ENCODE measurements at places on chromosomes 11 and 22.

- DNase-seq, result no peak
Observed at GRCh38 chr11:16861862-16862261, 123.4 kb downstream of the C11orf58 start.

- no peak for DNase-seq
Observed at GRCh38 chr11:15816260-15816871, 540.0 kb downstream of the SOX6 start.

DNA sequence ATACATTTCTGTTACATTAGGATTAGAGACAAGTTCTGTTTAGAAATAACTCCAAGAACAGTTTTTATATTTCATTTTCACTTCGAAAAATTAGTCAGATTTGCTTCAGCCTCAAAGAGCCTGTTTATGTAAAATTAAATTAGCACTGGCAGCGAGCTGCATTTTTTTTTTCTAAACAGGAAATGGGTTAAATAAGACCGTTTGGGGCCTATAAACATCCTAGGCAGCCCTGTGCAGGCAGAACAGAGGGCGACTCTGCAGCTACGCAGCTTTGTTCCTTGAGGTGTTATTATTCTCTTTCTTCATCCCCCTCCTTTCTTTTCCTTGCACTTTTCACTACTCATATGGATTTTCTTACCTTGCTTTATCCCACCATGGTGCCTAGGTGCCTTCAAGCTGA lies 48.7 kb downstream of the CWC15 start:
- no peak for DNase-seq

DNA sequence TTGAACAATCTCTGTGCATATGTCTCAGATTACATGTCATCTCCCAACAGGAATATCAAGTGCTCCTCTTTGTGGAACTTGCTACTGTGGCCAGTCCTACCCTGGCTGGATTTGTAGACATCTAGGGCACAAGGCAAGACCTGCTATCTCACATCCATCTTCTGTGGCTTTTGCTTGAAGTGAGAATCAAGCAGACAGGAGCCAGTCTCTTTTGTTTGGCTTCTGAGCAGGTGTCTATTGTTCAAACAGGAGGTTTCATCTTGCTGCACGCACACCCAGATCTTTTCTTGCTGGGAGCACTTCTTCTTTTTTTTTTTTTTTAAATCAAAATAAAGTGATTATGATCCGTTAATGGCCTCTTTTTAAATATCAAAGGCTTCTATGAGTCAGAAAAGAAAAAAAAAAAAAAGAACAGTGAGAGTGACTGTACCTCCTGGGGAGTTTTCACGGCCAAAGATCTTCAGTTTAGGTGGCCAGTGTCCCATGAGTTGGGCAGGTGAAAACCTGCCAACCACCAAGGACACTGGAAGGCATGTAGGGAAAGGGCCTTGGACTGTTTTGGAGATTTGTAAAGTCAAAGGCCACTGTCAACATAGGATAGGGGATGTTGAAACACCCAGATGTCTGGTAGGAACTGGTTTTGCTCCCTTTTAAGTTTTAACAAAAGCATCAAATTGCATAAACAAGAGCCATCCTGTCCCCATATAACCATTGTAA lies 78.1 kb downstream of the CD44 start:
- DNase-seq, result peak; percentile 55

- no peak for DNase-seq
Observed at GRCh38 chr22:27792452-27793161, 8.9 kb downstream of the MN1 start.

DNA sequence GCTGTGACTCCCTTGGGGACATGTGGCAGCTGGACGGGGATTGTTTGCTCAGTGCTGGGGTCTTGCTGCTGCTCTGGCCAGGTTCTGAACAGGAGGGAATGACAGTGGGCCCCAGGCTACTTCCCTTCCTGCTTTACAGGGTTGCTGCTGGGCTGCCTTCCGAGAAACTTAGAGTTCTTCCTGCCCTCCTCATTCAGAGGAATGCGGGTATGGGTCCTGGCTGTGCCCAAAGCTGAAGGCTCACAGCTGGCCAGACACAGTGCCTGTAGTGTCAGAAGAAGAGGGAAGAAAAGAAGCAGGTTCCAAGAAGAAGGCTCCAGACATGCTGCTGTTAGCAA lies 108.3 kb upstream of the PARVA start:
- DNase-seq, result no peak

GRCh38 chr11:79159657-79160450 lies 281.0 kb downstream of the TENM4 start:
- DNase-seq, result no peak

- no peak for DNase-seq
Observed at GRCh38 chr11:114060392-114061047, 1.0 kb downstream of the ZBTB16 start.

DNA sequence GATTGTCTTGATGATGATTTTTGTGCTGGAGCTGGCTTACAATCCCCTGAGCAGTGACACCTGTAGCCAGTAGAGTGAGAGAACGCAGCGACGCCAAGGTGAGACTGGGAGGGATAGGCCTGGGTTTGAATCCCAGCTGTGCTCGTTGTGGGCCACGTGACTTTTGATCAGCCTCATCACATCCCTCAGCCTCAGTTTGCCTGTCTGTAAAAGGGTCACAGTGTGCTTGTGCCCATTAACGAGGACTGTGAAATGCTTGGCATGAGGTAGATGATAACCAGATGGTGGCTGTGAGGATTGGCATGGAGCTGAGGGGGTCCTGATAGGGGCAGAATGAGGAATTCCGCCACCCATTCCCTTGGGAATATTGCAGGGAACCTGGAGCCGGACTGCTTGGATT lies 9.6 kb downstream of the KIAA1671 start:
- no peak for DNase-seq

DNA sequence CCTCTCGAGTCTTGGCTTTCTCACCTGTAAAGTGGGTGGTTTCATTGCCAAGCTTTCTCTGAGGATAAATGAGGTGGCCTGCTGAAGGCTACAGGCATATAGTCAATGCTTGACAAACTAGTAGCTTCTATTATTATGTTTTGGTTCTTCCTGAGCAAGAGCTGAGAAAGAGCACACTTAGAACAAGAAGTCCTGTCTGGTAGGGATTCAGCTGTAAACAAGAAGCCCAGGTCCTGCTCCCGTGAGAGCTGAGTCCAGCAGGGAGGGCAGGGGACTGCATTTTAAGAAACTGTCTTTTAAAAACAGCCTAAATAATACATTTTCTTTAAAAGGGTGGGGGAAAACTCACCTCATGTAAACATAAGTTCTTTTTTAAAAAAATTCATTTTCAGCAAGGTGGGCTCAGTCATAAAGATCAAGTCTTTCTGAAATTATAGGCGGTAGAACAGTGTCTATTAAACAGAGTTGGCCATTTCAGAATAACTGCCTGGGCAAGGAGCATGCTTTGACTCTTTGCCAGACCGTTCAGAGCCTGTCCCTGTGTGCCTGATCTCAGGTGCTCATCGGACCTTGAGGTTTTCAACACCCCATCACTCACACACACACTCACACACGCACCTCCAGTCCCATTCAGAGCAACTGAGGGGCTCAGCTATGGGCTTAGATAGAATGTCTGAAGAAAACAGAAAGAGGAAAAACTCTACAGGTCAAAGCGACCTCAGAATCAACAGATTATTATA lies 29.2 kb upstream of the MYO18B start:
- DNase-seq, result no peak

- DNase-seq, result no peak
Observed at GRCh38 chr22:20118300-20119020, 1.4 kb upstream of the TRMT2A start.

DNA sequence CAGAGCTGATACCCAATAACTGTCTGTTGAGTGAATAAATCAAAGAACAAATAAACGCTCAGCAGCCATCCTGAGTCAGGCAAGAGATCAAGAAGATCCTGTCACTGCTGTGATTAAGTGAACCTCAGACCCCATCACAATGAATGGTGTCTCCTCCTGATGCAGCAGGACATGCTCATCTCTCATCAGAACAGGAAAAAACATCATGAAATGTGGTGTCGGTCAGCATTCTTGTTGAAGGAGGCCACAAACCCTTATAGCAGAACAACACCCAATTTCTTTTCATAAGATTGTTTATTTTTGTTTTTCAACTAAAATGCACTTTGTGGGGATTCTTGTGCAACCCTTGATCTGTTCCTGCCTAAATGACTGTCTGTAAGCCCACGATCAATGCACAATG lies 60.3 kb downstream of the SYTL2 start:
- DNase-seq, result no peak

GRCh38 chr22:42803389-42803788 lies 53.7 kb downstream of the ARFGAP3 start:
- DNase-seq, result no peak

DNA sequence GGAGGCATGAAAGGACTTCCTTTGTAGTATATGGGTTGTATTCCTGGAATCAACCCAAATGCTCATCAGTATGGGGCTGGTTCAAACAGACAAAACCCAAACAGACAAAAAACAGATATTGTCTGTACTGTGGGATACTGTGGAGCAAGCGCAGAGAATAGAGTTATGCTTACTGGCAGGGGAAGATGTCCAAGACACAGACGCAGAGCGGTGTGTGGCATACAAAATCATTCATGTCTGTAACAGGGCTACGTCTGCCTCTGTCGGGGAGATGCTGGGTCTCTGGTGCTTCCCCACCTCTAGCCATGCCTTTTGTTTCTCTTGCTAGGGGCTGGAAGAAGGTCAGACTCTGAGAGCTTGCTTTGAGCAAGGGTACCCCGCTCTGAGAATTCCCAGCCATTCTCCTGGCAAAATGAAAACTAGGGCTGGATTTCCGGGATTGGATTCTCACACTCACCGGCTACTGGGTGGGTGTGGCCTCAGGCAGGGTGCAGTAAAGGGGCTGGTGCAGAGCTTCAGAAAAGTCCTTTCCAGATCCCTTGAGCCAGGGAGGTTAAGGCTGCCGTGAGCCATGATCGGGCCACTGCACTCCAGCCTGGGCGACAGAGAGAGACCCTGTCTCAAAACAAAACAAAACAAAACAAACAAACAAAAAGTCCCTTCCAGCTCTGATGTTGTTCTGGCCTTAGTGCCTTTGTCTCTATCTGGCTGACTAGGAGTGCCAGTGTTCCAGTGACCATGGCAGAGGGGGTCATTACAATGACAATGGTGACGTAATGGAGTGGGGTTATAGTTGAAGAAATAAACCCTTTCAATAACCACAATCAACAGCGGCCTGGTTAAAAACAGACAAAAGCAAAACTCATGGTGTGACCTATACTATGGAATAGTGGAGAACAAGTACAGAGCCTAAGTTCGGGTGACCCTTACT lies 2.9 kb upstream of the ABCC8 start:
- no peak for DNase-seq

GRCh38 chr11:97557399-97557798 lies 1167.6 kb downstream of the JRKL start:
- DNase-seq, result no peak

- no peak for DNase-seq
Observed at GRCh38 chr11:109166441-109166840, 255.5 kb upstream of the C11orf87 start.

DNA sequence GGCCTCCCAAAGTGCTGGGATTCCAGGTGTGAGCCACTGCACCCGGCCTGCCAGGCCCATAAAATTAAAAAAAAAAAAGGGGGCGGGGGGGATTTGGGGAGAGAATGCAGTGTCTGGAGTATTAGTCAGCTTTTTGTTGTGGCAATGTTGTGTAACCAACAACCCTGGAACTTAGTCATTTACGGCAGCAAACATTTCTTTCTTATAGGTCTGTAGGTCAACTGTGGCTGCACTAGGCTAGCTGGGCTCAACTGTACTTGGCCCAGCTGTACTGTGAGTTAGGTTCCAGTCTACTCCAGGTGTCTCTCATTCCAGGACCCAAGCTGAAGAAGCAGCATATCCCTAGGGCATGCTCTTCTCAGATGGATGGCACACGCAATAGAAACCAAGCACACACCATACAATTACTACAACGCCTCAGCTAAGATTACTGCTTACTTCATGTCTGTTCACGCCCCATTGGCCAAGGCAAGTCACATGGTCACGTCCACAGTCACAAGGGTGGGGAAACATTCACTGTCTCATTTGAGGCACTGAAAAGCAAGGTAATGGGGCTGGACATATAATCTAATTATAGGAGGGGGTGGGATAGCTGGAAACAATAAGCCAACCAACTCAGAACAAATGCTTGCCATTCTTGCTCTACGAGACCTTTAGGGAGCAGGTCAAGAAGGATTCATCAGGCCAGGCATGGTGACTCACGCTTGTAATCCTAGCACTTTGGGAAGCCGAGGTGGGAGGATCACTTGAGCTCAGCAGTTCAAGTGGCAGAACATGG lies 10.4 kb upstream of the SPINDOC start:
- DNase-seq, result no peak

- no peak for DNase-seq
Observed at GRCh38 chr22:34800260-34800980, 265.5 kb upstream of the ISX start.

- no peak for DNase-seq
Observed at GRCh38 chr11:102630598-102631448, 5.7 kb upstream of the MMP20 start.

- DNase-seq, result no peak
Observed at GRCh38 chr11:66369073-66369894, 2.3 kb downstream of the SLC29A2 start.

DNA sequence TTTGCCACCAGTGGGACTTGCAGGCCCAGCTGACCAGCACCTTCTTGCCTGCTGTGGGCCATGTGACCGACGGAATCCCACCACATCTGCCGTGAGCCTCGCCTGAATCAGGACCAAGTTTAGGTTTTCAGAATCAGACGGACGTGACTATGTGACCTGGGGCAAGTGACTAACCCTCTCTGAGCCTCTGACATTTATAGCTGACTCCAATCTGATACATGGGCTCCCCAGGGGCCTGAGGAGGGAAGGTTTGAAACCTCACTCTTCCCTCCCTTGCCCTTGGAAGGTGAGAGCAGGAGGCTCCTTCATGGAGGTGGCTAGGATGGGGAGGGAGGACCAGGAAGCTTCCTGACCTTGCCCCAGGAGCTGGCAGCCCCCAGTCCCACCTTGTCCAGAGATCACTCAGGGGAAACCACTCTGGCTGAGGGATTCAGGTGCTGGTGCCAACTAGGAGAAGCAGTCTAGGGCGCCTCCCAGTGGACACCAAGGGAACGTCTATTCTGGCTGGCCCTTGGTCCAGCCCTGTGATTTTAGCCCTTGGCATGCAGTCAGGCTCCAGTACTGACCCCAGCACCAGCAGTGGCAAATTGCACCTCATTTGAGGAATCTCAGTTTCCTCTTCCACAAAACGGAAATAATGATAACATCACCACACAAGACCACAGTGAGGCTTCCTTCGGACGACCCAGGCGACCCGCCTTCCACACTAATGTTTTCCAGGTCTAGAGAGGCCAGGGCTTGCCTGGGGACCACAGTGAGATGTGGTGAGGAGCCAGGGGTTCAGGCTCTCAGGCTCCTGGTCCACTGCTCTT lies 47.2 kb upstream of the SYT7 start:
- DNase-seq, result no peak

GRCh38 chr22:25853501-25854284 lies 111.7 kb downstream of the MYO18B start:
- DNase-seq, result no peak

DNA sequence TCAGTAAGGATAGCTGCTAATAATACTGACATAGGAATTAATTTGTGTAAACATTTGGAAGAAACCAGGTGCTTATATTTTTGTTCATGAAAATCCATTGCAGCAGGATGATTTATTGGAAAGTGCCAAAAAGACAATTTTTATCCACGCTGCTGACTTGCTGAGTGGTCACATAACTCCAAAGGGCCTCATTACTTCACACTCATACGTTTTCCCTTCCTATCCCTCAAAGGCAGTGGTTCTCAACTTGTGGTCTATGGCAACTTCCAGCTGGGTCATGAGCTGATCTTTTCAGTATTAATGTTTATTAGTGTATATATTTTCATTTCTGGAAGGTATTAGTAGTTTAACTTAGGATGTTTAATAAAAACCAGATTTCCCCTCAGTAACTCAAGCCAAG lies 178.1 kb downstream of the UVRAG start:
- DNase-seq, result no peak
